ENCODE measurements at places on chromosomes 12 and 14. TPM values are rescaled to one million over a fixed set of nuclear protein-coding genes. Genes with fewer than 3 reads are reported as not detected.

Gene POTEM
- not detected for total RNA-seq

Gene LRCOL1
- not detected for total RNA-seq

- DNase-seq = peak; percentile 100
These were observed 22.8 kb downstream of the ATF1 start for GRCh38 chr12:50786498-50787231.

- DNase-seq = no peak
These were observed 315.6 kb upstream of the ATP2B1 start for GRCh38 chr12:90024262-90024661.

DNA sequence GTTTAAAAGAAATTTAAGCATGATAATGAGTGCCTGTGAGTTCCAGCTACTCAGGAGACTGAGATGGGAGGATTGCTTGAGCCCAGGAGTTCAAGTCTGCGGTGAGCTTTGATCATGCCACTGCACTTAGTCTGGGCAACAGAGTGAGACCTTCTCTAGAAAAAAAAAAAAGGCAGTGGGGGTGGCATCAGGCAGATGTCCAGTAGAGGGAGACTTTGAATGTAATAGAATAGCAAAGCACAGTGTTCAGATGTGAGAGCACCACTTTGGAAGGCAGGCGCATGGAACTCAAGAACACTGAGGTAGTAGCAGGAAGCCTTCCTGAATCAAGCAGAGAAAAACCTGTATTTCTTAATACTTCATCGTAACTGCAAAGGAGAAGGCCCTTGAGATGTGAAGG is 394.5 kb upstream of the GARIN6 start:
- no peak for DNase-seq

DNA sequence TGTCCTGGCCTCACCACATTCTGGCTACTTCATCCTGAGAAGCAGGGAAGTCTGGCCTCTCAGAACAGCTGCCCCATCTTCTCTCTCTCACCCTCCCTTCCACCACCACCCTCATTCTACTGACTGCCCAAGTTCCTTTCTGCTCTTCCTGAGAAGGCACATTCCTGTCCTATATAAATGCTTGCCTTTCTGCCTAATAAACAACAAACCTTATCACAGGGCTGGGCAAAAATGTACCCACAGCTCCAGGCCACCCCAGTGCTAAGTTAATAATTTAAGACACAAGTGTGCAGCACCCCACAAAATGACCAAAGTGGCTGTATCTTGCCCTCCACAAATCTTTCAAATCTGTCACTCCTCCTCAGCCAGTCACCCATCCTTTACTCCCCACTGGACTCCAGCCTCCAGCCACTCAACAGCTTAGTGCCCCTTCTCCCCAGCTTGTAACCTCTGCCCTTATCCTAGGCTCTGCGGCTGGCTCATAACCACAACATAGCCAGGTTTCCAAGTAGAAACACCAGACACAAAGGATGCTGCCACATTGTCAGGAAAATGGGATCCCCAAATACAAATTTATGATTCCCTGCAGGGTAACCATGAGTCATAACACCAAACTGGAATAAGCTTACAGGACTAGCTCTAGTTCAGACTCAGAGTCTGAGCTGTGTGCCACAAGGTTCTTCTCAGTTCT is 15.0 kb downstream of the OXA1L start:
- peak; percentile 29 for DNase-seq

DNA sequence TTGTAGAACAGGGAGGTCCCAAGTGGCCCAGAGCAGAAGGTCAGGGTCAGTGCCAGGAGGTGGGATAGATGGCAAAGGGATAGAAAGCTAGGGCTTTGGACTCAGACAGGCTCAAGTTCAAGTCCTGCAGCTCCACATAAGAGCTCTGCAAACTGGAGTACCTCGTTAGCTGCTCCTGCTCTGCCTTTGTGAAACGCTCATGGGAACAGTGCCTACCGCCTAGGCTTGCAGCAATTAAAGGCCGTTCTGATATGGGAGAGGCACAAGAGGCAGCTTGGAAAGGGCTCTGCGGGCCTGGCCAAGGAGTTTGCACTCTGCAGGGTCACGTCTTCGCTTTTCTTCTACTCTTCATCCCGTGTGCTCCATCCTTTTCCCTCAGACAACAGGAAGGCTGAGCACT is 54.1 kb downstream of the MAP1LC3B2 start:
- no peak for DNase-seq

GRCh38 chr12:89574736-89575208 is 48.9 kb upstream of the POC1B start:
- no peak for DNase-seq

DNA sequence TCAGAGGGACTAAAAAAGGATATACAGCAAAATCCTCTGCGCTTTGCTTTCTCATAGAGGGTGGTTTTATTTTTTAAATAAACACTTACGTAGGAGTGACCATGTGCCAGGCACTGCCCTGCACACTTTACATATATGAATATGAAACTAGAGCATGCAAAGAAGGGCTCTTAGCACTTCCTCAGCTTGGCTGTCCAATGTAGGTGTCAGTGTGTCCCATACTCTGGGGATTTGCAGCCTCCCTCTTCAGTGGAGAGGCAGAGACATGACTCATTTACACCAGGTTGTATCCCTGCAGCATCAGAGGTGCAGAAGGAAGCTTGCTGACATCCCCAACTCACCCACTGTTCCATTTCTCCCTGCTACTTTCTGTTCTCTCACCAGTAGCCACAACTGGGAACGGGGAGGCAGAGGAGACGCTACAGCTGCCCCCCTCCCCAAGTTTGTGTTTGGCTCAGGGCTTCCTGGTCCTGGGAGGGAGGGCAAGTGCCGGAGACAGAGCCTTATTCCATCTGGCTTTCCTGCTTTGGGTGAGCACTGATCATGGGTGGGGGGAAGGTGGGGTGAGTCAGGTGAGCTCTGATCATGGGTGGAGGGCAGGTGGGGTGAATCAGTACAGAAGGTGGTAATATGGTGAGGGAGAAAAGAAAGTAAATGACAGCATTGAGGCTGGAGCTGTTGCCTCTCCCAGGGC is 4.9 kb upstream of the KRT5 start:
- peak; percentile 94 for DNase-seq

- peak; percentile 2 for DNase-seq
These were observed 40.8 kb downstream of the DBX2 start for GRCh38 chr12:45010059-45010458.

Data from foreskin keratinocyte (primary cell).